NCI-H1694 treated with DMSO at 0.1 percent for 48 hours (cell line): ENCODE measurements at places on chromosomes 12 and 14.
A peak's percentile ranks its signal among the peaks of the same experiment; 100 is the strongest.

DNA sequence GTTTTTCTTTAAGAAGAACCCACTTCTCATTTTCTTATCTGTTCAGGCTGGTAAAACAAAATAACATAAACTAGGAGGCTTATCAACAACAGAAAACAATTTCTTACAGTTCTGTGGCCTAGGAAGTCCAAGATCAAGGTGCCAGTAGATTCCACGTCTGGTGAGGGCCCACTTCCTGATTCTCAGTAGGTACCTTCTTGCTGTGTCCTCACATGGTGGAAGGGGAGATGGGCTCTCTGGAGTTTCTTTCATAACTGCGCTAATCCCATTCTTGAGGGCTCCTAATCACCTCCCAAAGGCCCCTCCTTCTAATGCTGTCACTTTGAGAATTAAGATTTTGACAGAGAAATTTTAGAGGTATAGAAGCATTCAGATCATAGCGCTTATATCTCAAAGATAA lies 33.4 kb downstream of the TXNRD1 start:
- DNase-seq: no peak

DNA sequence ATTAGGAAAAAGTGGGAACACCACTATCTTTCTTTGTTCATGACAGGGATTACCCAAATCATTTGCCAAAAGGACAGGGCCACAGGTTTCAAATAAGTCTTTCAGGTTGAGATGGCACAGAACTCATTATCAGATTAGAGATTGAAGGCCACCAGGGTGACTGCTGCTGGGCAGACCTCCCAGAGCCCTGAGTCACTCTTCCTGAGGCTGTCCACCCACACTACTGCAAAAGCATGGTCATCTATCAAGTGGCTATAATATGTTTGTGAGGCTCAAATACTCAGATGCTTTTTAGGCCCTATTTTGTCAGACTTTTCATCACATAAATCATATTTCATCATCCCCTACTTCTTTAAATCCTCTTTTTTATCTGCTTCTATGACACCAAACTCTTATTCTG lies 155.3 kb upstream of the CCDC196 start:
- no peak for DNase-seq

DNA sequence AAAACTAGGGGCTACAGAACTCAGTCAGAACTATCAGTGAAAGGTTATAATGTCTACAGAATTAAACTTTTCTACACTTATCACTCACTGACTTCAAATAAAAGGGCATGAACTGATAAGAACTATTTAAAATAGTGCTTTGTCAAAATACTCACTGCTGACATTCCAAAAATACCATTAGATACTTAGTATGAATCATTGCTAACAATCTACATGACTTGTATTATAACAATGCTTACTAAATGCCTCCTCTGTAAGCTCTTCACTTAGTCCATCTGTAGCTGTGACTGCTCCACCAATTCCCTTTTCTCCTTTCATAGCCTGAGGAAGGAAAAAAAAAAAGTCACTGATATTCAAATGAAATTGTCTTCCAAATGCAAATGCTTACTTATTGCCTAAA lies 17.0 kb downstream of the NFYB start:
- DNase-seq: no peak

DNA sequence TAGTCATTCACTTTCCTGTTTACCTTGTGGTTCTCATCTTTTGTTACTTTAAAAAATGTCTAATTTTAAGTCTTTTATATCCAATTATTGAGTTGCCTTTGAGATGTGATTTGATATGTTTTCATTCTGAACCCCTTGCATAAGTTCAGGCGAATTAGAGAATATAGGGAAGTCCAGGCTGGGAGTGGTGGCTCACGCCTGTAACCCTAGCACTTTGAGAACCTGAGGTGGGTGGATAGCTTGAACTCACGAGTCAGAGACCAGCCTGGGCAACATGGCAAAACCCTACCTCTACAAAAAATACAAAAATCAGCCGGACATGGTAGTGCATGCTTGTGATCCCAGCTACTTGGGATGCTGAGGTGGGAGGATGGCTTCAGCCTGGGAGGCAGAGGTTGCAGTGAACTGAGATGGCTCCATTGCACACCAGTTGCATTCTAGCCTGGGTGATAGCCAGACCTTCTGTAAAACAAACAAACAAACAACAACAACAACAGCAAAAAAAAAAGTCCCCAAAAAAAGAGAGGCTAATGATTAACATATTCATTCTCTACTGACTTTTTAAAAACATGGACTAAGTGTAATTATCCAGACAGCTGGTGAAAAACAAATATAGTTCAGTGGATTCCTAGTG lies 451.1 kb upstream of the RGS6 start:
- no peak for DNase-seq

DNA sequence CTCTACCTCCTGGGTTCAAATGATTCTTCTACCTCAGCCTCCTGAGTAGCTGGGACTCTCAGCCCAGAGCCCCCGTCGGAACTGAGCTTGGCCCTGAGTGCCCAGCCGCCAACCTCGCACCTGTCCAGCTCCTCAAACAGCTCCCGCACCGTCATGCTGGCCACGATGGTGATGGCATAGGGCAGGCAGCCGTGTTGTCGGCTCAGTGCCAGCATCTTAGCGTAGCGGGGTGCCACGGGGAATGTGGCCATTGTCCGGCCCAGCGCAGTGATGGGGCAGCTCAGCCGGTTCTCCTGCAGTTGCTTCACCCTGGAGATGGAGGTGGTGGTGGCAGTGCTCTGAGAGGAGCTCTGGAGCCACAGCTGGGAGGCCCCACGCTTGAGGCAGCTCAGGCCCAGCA lies 32.4 kb downstream of the DHX37 start:
- no peak for DNase-seq

DNA sequence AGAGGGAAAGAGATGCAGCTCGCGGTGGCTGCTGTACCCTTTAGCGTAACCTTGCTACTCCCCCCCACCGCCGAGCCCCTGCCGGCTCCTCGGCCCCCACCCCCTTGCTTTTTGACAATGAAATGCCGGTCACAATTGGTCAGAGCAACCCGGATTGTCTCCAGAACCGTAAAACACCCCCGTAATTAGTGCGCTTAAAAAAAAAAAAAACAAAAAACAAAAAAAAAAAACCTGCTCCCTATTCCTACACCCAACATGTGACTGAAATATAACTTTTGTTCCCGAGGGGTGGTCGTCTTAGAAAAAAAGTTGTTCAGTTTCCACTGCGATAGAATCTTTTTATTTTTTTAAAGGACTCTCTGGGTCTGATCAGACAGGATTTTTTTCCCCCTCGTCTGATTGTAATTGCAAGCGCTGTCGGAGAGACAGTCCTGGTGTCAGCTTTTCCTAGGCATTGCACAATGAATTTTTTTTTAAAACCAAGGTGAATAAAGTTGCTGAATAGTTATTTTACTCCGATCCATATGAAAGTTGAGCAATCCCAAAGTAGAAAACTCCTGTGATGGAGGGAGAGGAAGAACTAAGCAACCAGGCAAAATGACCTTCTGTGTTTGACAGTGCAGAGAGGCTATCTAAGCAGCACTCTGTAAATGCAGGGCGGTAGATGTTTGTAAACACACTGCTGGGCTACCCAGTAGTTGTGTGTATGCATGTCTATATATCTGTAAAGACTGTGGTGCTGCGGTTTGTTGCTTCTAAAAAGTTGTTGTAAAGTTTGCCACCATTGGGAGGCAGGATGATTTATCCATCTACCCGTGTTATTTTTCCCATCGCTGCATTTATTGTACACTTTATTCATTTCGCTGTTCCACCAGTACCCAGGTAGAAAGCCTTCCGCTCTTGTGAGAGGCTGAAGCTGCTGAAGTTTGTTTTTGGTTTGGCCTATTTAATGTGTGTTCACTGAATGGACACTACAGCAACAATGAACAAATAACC lies 1.1 kb downstream of the ETV6 start:
- DNase-seq: peak; percentile 73

- DNase-seq: no peak
These were observed 65.3 kb downstream of the KLHL28 start for GRCh38 chr14:44896275-44897040.

DNA sequence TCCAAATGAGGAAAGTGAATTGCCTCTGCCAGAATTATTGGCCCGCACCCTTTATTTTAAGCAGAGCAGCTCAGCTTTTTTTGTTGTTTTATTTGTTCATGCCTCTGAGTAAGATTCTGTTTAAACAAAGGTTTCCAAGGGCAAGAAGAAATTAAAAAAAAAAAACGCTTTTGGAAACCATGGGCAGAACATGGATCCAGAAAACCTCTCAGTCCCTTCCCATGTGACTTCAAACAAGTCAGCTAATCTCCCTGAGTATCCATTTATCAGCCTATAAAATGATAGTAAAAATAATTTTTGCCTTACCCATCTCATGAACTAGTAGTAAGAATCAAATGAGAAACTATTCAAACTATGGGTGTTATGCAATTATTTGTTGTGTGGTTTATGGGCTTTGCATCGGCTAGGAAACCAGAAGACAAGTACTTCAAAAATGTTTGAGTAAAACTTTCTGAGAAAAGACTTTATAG lies 27.6 kb downstream of the KITLG start:
- no peak for DNase-seq

GRCh38 chr12:92556141-92556540 lies 146.6 kb upstream of the PLEKHG7 start:
- DNase-seq: no peak

- DNase-seq: peak; percentile 69
These were observed 19.5 kb upstream of the CDK17 start for GRCh38 chr12:96419576-96420276.

- DNase-seq: no peak
These were observed 142.1 kb downstream of the MED13L start for GRCh38 chr12:116135209-116135930.
